NCI-H1417 treated with DMSO at 0.1 percent for 48 hours (cell line): ENCODE measurements at places on chromosomes 5 and 9.

DNA sequence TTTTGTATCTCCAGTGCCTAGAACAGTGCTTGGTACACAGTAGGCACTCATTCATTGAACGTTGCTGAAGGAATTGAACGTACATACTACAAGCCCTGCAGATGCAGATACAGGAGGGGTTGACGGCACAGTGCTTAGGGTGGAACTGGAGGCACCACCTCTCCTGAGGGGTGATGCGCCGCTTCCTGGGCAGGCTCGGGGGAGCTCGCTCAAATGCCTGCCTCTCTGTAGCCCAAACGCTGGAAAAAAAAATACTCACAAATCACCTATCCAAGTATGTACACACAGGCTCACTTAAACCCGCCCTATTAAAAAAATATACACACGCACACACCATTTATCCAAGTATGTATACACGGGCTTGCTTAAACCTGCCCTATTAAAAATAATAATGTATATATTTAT is 536 bp upstream of the COMMD10 start:
- DNase-seq, result peak; percentile 4

- DNase-seq, result no peak
These were observed 97.5 kb downstream of the MLLT3 start for GRCh38 chr9:20524776-20525175.

GRCh38 chr9:106929471-106930177 is 66.7 kb downstream of the ZNF462 start:
- DNase-seq, result no peak

- DNase-seq, result no peak
These were observed 31.5 kb downstream of the SLC44A1 start for GRCh38 chr9:105275938-105276337.

GRCh38 chr5:134527156-134527960 is 1.9 kb downstream of the JADE2 start:
- DNase-seq, result no peak

DNA sequence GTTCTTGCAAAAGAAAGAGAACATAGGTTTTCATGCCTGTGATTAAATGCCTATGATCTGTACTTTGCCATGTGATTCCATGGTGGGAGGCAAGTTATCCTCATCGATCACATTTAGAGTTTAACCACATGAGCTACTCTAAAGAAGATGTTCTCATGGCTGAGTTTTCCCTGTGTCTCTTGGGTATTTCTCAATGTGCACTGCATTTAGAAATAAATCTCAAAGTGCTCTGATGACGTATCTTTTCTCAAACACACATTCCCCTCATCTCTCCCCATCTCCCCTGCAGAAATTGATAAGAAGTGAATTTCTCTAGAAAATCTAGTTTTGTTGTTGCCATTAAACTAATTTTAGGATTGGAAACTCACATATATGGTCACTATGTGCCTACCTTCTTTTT is 282.2 kb downstream of the SEMA5A start:
- no peak for DNase-seq

DNA sequence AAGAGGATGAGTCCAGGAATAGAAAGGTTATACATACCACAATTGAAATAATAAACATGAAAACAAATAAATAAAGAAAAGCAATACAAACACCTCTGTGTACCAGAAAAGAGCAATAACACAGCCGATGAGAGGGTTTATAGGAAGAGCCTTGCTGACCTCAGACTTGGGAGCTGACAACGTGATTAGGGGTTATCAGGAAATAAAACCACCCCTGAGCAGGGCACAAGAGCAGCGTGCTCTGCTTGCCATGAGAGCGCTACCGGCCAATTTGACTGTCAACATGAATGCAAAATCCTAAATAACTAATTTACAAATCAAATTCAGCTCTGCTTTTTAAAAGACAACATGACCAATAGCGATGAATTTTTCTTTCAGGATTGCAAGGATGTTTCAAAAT is 2.6 kb upstream of the FREM1 start:
- DNase-seq, result no peak

- no peak for DNase-seq
These were observed 508.6 kb downstream of the RASEF start for GRCh38 chr9:82554381-82554780.
